Astrocyte of the spinal cord (primary cell): ENCODE measurements at places on chromosomes 12 and 14.
A peak's percentile ranks its signal among the peaks of the same experiment; 100 is the strongest.

DNA sequence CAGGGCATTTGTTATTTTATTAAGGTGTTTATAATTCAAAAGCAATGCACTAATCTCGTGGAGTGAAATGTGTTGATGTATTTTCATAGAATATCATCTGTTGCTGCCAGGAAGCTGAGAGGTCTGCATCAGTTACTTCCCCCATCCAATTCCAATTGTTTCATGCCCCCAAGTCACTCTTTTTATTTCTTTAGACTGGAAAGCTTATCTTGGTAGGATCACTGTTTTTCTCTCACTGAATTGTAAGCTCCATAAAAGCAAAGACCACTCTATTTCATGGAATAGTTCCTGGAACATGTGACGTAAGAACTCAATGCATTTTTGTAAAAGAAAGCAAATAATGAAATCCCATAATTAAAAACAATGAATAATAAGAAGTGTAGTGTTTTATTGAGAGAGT lies 420.2 kb downstream of the TRHDE start:
- no peak for DNase-seq

DNA sequence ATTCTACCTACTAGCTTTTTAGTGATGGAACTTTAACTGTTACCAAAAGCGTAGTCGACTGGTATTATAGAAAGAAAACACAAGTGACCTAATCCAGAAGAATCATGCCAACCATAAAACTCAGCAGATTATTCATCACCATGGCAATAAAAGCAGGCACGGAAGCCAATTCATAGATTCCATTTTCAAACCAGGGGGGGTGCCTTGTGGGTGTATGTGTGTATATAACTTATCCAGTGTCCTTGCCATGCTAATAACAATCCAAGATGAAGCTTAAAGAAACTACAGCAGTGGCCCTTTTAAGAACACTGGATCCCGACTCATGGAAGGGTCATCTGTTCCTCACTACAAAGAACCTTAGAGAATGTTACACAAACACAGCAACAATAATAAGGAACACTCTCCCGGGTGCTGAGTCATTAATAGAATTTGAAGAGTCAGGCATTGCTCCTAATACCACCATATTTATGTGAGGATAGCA lies 61.0 kb downstream of the EPS8 start:
- DNase-seq, result peak; percentile 87

DNA sequence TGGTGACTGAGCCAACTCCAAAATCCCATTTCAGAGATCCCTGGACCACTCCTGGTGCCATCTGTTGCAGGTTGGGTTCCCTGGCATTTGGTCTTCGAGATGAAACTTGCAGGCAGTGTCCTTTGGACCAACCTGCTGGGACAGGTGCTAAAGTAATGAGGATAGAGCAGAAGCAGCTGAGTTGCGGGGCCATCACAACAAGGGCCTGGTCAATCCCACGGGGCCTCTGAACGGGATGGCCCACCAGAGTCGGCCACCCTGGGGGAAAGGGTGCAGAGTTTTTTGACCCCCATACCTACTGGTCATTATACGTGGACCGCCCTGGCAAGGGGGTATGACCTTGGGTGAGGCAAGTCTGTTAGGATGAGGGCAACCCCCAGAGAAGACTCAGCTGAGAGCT lies 39.3 kb downstream of the DLK1 start:
- no peak for DNase-seq

DNA sequence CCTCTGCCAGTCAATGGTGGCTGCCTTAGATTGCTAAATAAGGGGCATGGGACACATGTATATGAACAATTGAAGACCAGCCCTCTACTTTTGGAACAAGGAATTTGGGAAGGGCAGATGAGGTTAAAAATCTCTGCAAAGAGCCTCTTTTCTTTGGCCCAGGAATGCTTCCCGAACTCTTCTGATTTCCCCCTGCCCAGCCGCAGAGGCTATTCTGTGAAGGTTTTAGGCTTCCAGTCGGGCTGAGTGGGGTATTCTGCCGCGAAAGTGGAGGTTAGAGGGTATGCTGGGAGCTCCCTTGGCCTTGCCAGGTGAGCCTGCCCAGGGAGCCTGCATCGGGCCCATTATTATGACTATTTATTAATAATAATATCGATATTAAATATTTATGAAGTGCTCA lies 1.2 kb downstream of the POU6F1 start:
- DNase-seq, result no peak

- DNase-seq, result peak; percentile 32
Observed at GRCh38 chr12:52847335-52848102, 1.3 kb downstream of the KRT78 start.

- no peak for DNase-seq
Observed at GRCh38 chr12:80752464-80752863, 35.8 kb downstream of the MYF5 start.

- DNase-seq, result no peak
Observed at GRCh38 chr12:43307126-43307525, 244.9 kb downstream of the ADAMTS20 start.

GRCh38 chr12:110971189-110971920 lies 51.0 kb upstream of the MYL2 start:
- no peak for DNase-seq

GRCh38 chr14:59358784-59359183 lies 106.4 kb downstream of the GPR135 start:
- DNase-seq, result no peak

GRCh38 chr14:97477353-97477752 lies 680.2 kb downstream of the VRK1 start:
- no peak for DNase-seq

- no peak for DNase-seq
Observed at GRCh38 chr14:103767336-103767894, 51.8 kb downstream of the ZFYVE21 start.

DNA sequence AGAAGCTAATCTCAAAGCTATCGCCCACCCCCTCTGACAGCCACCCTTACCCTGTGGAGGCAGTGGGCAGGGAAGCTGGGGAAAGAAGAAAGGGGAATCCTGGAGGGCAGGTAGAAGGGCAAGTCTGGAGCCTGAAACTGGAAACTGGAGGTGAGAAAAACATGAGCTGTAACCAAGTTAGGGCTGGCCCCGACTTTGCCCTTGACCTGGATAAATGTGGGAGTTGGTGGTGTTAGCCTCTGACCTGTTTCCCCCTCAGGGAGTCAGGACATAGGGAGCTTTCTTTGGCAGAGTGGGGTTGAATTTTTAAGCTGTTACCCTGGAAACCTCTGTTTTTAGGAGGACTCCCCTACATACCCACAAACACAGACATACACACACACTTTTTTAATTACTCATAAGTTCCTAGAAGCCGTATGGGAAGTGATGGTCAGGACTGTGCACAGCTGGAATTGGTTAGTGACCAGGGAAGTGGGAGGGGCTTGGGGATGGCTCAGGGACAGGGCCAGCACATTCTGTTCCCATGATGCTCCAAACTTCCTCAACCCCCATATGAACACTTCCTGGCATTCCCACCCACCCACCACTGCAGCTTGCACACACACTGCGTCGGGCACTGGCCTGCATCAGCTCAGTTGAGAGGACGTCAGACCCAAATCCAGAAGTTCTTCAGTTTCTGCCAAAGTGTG lies 5.0 kb upstream of the MMP19 start:
- DNase-seq, result peak; percentile 99

DNA sequence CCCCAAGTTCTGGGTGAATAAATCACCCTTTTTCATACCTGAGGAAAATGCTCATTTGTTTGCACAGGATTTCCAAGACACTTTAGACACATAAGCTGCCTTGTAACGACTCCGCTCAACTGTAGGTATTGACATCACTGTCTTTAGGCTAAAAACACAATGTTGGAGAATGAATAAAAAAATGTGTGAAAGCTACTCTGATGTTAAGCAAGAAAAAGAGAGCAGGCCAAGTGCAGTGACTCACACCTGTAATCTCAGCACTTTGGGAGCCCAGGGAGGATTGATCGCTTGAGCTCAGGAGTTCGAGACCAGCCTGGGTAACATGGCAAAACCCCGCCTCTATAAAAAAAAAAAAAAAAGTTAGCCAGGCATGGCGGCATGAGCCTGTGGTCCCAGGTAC lies 11.1 kb upstream of the CIPC start:
- DNase-seq, result no peak

GRCh38 chr12:96770219-96771102 lies 136.6 kb upstream of the NEDD1 start:
- no peak for DNase-seq

- no peak for DNase-seq
Observed at GRCh38 chr12:131362291-131363211, 348.3 kb upstream of the SFSWAP start.

GRCh38 chr14:85296456-85297210 lies 233.3 kb upstream of the FLRT2 start:
- DNase-seq, result peak; percentile 36

- peak; percentile 71 for DNase-seq
Observed at GRCh38 chr12:109458771-109459208, 18.3 kb downstream of the KCTD10 start.
